H1 (cell line): ENCODE measurements at places on chromosomes 7 and 10. TPM values are rescaled to one million over a fixed set of nuclear protein-coding genes. Genes with fewer than 3 reads are reported as not detected.

DNA sequence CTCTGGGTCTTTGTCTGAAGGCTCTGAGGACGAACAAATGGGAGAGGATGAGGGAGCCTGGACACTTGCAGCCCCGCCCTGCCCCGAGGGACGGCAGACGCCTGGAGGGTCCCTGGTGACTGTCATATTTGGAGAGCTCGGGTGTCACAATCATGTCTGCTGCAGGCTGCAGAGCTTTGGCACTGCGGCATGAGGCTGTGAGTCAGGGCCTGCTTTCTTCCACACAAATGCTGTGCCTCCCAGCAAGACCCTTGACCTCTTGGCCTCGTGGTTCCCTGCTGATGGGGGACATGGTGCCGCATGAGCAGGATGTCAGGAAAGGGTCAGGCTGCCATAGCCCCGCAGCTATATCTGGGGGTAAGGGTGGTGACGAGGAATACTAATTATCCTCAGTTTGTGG, 64.9 kb upstream of the PPIF start:
- no peaks in the 10 kb centered on the region; the same call in 1 of the 2 replicates for H3K36me3 ChIP-seq
- no peaks in the 10 kb centered on the region; the same call in 1 of the 2 replicates for H3K4me1 ChIP-seq
- no peaks in the 10 kb centered on the region for H3K27me3 ChIP-seq
- no peak for DNase-seq
- H3K4me3 ChIP-seq: no peak overlapping the region

DNA sequence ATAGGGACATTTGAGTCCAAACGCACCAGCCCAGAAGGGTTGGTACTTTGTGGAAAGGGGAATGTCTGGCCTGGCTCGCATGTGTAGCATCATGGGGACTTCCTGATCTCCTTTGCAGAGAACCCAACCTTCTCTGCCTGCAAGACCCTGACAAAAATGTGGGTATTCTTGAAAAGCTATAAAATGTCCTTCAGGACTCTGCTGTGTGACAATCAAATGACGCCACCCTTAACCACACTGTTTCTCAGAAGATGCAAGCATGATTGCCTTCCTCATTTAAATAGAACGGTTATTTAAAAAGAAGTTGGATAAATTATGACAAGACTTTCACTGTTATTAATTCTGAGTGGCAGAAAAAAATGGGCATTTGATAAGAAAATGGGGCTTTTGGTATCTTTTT, 15.1 kb upstream of the GPR15LG start:
- H3K27me3 ChIP-seq: no peaks in the 10 kb centered on the region
- no peak overlapping the region for H3K4me3 ChIP-seq
- DNase-seq: no peak
- no peak overlapping the region for H3K27ac ChIP-seq

DNA sequence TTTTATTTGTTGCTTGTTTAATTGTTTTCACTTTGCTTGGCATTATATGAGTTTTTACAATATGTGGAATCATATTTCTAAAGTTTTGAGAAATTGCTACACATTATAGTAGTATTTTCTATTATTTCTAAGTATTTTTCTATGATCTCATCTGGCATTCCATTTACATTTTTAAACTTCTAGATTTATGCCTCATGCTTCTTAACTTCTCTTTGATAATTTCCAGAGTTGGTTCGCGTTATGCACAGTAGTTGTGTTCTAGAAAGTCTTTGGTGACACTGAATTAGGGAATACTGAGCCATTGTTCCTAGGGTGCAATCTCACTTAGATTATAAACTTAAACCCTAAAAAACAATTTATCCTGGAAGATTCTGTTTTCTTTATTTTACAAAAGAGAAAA, 129.2 kb downstream of the GNAI1 start:
- no peaks in the 10 kb centered on the region for H3K27me3 ChIP-seq
- no peaks in the 10 kb centered on the region for H3K36me3 ChIP-seq
- H3K4me3 ChIP-seq: no peak overlapping the region
- no peaks in the 10 kb centered on the region for H3K4me1 ChIP-seq

GRCh38 chr7:144818511-144818910, 17.3 kb downstream of the TPK1 start:
- H3K27ac ChIP-seq: no peak overlapping the region
- H3K36me3 ChIP-seq: no peaks in the 10 kb centered on the region
- H3K4me1 ChIP-seq: no peaks in the 10 kb centered on the region
- DNase-seq: no peak
- H3K4me3 ChIP-seq: no peak overlapping the region

DNA sequence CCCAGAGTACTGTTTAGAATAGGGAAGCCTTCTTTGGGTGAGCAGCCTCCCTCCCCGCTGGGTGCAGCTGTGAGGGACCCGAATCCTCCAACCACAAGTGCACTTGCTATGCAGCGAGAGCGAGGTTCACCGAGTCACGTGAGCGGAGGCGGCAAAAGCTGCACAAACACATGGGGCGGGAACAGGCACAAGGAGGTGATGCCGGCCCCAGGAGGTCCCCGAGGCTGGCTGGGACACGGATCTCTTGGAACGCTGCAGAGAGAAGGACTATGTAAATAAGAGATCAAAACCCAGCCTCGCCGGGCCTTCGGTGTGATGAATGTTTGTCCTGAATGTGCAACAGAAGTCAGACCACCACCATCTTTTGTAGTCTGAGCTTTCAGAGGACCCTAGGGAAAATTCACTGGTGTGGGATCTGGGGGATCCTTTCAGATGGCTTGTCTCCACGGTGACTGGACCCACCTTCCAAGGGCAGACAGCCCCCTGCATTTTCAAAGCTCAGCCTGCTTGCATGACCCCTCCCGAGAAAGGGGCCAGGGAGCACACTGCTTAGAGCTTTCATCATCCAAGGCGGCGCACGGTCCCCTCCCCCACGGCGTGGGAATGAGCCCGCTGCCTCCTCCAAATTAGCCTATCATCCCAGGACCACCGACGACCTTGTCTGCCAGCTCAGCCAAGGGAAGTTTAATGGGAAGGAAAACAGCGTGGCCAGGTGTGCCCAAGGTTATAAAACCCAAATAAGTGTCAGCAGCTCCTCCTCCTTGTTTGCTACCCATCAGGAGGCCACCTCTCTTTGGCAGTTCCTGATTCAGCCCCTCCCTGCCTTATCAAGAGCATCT, 327.7 kb downstream of the CXCL12 start:
- no peak overlapping the region for H3K27ac ChIP-seq
- no peaks in the 10 kb centered on the region for H3K4me1 ChIP-seq
- H3K36me3 ChIP-seq: no peaks in the 10 kb centered on the region
- DNase-seq: no peak
- H3K27me3 ChIP-seq: no peaks in the 10 kb centered on the region
- no peak overlapping the region for H3K4me3 ChIP-seq

- H3K4me3 ChIP-seq: no peak overlapping the region
- DNase-seq: no peak
- H3K27me3 ChIP-seq: no peaks in the 10 kb centered on the region
- no peaks in the 10 kb centered on the region for H3K4me1 ChIP-seq
- H3K36me3 ChIP-seq: no peaks in the 10 kb centered on the region
Measured at GRCh38 chr7:90311175-90311574, 9.9 kb downstream of the FAM237B start.

GRCh38 chr10:11687779-11688447, 54.3 kb upstream of the ECHDC3 start:
- H3K36me3 ChIP-seq: no peaks in the 10 kb centered on the region
- no peak overlapping the region for H3K27ac ChIP-seq
- no peak for DNase-seq
- no peak overlapping the region for H3K4me3 ChIP-seq
- H3K4me1 ChIP-seq: no peaks in the 10 kb centered on the region
- no peaks in the 10 kb centered on the region for H3K27me3 ChIP-seq

GRCh38 chr7:132065193-132065988, 509.0 kb upstream of the PODXL start:
- no peak overlapping the region for H3K27ac ChIP-seq
- no peaks in the 10 kb centered on the region for H3K27me3 ChIP-seq
- H3K4me1 ChIP-seq: no peaks in the 10 kb centered on the region
- H3K4me3 ChIP-seq: no peak overlapping the region

- H3K4me3 ChIP-seq: no peak overlapping the region
- no peak for DNase-seq
- H3K36me3 ChIP-seq: no peaks in the 10 kb centered on the region
- peaks cover 6% of the 10 kb centered on the region for H3K4me1 ChIP-seq
- H3K27ac ChIP-seq: no peak overlapping the region
Measured at GRCh38 chr10:31871266-31872065, 57.2 kb downstream of the ARHGAP12 start.

The NEUROG3 gene
- 0.31 TPM in 1 of 2 replicates, not detected in the other for total RNA-seq

DNA sequence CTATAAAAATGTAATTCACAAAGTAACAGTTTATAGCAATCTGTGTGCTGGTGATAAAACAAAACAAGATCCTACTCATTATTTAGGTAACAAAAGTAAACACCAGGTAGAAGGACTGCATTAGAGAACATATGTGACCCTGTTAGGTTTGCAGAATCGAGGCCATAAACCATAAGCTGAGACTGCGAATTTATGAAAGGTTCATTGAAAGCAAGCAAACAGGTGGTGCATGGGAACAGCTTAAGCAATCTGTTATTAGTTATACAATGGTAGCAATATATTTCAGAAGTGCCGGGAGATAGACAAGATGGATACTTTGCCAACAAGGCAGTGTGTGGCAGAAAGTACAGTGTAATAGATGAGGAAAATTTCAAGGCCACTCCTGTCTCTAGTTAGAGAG, 23.5 kb upstream of the FAM133B start:
- no peak for DNase-seq
- H3K4me3 ChIP-seq: no peak overlapping the region
- no peaks in the 10 kb centered on the region for H3K4me1 ChIP-seq
- H3K27ac ChIP-seq: no peak overlapping the region

- H3K4me3 ChIP-seq: peak overlapping the region; percentile 68
- no peak overlapping the region for H3K27ac ChIP-seq
- H3K27me3 ChIP-seq: peaks cover 35% of the 10 kb centered on the region
- DNase-seq: no peak
Measured at GRCh38 chr10:114044247-114045135, 825 bp downstream of the ADRB1 start.

DNA sequence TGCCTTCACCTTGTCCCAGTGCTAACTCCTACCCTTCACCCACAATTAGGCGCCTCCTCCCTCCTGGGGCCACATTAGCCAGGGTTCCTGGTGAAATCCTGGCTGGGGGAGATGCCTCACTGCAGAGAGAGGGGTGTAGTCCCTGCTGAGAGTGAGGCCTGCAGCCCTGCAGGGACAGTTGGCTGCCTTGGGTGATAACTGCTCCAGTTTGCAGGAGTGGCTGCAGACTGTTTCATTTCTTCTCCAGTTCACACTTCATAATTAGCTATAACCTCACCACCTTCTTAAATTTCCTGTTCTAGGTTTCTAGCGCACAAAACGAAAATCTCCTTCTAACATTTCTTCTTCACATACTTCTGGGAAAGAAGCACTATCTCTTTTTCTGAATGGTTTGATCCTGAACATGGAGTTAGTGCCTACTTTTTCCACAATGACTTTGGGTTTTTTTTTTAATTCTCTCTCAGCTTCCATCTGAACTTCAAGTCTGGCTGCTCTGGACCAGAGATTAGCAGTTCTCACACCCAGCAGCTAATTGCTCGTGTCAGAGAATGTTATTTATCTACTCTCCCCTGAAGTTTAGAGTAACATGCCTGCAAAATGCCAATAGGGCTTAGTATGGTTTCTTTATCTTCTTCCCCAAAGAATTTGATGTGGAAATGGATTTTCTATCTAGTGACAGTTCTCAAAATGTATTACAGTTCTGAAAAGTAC, 15.5 kb upstream of the JAZF1 start:
- H3K27ac ChIP-seq: no peak overlapping the region
- H3K4me1 ChIP-seq: no peaks in the 10 kb centered on the region; the same call in 1 of the 2 replicates
- H3K27me3 ChIP-seq: no peaks in the 10 kb centered on the region

DNA sequence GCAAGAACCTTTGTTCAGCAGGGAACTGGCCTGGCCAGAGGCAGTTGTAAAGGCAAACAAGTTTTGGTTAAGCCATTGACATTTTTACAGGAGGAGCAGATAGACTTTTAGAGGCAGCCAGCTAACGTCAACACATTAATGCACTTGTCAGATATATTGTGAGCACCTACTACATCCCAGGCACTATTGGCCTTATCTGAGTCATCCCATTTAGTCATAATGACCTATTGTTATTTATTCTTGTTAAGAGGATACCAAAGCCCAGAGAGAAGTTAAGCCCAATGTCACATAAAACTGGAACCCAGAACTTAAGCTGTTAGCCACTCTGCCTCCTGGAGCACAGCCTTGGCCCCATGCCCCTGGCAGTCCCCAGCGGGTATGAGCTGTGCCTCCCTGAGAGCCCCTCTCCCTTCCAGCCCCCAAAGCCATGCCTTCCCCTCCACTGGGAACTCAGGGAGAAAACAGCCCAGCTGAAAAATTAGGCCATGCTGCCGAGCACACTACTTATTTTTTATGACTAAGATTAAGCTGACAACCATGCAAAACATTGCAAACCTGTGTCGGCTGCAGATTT, 32.7 kb upstream of the TRIM8 start:
- no peaks in the 10 kb centered on the region for H3K36me3 ChIP-seq
- H3K27ac ChIP-seq: no peak overlapping the region
- no peak overlapping the region for H3K4me3 ChIP-seq
- H3K27me3 ChIP-seq: no peaks in the 10 kb centered on the region
- DNase-seq: no peak

DNA sequence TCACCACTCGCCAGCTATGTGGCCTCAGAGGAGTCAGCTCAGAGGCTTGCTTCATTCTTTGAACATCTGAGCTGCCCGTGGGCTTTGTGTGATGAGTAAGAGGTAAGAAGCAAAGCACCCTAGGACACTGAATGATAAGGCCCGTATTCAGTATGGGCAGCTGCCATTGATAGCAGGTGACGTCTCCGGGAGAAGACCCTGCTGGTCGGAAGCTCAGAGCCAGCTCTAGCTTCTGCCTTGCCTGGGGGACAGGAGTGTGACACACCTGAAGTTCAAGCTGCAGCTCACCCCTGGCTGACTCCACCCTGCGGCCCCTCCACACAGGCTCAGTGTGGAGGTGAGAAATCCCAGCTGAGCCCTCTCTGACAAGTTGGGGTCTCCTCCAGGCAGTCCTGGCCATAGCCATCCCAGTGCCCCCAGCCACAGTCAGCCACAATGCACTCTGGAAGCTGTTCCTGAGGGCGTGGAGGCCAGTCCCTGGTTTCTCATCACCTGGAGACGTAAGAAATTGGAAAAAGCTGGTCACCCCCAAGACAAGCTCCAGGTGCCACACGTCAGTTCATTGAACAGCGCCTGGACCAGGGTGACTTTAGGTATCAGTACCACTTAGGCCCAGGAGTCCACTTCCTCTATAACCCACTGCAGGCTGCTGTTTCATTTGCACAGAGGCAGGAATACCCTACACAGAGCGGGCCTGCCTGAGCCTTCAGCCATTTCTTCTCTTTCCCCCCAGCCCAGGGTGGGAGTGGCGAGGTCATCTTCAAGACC, 164.9 kb upstream of the RHEB start:
- H3K4me3 ChIP-seq: no peak overlapping the region
- no peaks in the 10 kb centered on the region for H3K36me3 ChIP-seq
- no peaks in the 10 kb centered on the region for H3K27me3 ChIP-seq
- DNase-seq: no peak
- peaks cover 14% of the 10 kb centered on the region for H3K4me1 ChIP-seq

The NODAL gene
- 6.3 and 7.3 TPM in 2 replicates for total RNA-seq

The OR6B1 gene
- not detected in 2 replicates for total RNA-seq

- no peak overlapping the region for H3K4me3 ChIP-seq
- H3K36me3 ChIP-seq: no peaks in the 10 kb centered on the region
- H3K27me3 ChIP-seq: no peaks in the 10 kb centered on the region
- DNase-seq: no peak
- H3K27ac ChIP-seq: no peak overlapping the region
- H3K4me1 ChIP-seq: no peaks in the 10 kb centered on the region
Measured at GRCh38 chr10:5540891-5541290, 16.1 kb downstream of the CALML3 start.

GRCh38 chr7:37391791-37392672, 56.6 kb downstream of the ELMO1 start:
- H3K4me1 ChIP-seq: peaks cover 13% of the 10 kb centered on the region; the same call in 1 of the 2 replicates
- no peaks in the 10 kb centered on the region for H3K27me3 ChIP-seq
- no peak overlapping the region for H3K4me3 ChIP-seq
- H3K27ac ChIP-seq: no peak overlapping the region
- no peak for DNase-seq
- H3K36me3 ChIP-seq: no peaks in the 10 kb centered on the region

The GIMAP4 gene
- total RNA-seq: 0.22 TPM in 1 of 2 replicates, not detected in the other
